AG10803 (cell line): ENCODE measurements at places on chromosomes 2 and 18.
A peak's percentile ranks its signal among the peaks of the same experiment; 100 is the strongest.

DNA sequence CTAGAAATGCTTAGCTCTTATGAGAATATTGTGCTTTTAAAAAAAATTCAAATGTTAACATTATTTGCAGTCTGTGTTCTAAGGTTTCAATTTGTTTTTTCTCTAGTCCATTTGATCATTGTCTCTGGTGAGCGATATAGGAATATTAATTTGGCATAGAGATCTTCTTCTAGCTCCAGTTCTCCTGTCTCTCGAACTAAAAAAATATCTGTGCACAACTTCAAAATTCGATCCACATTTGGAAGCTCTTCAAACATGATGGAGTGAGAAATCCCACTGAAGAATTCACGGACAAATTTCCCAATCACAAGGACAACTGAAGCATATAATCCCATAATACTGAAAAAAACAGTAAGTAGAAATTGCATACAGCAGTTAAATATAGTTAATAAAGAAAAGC, 145.6 kb downstream of the NAPG start:
- no peak for DNase-seq

- no peak for DNase-seq
These were observed 79.8 kb downstream of the VAPA start for GRCh38 chr18:9993521-9994025.

DNA sequence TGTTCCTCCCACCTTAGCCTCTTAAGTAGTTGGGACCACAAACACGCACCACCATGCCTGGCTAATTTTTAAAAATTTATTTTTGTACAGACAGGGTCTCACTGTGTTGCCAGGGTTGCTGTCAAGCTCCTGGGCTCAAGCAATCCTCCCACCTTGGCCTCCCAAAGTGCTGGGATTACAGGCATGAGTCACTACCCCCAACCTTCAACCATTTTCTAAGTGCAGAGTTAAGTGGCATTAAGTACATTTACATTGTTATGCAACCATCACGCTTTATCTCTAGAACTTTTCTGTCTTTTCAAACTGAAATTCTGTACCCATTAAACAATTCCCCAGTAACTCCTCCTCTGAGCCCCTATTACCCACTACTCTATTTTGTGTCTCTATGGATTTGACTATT, 45.9 kb upstream of the AFF3 start:
- no peak for DNase-seq

GRCh38 chr2:190864375-190864774, 16.2 kb upstream of the GLS start:
- peak; percentile 91 for DNase-seq

- peak; percentile 53 for DNase-seq
These were observed 84.7 kb downstream of the POLR1A start for GRCh38 chr2:86020984-86021383.
